ENCODE measurements at places on chromosomes 5 and 9. TPM values are rescaled to one million over a fixed set of nuclear protein-coding genes. Genes with fewer than 3 reads are reported as not detected.

- DNase-seq, result no peak
Measured at GRCh38 chr9:121395558-121395957, 25.5 kb upstream of the STOM start.

- no peak for DNase-seq
Measured at GRCh38 chr5:137506296-137506695, 7.2 kb upstream of the SPOCK1 start.

GRCh38 chr5:17203329-17204132 is 13.9 kb upstream of the BASP1 start:
- DNase-seq, result peak; percentile 53

DNA sequence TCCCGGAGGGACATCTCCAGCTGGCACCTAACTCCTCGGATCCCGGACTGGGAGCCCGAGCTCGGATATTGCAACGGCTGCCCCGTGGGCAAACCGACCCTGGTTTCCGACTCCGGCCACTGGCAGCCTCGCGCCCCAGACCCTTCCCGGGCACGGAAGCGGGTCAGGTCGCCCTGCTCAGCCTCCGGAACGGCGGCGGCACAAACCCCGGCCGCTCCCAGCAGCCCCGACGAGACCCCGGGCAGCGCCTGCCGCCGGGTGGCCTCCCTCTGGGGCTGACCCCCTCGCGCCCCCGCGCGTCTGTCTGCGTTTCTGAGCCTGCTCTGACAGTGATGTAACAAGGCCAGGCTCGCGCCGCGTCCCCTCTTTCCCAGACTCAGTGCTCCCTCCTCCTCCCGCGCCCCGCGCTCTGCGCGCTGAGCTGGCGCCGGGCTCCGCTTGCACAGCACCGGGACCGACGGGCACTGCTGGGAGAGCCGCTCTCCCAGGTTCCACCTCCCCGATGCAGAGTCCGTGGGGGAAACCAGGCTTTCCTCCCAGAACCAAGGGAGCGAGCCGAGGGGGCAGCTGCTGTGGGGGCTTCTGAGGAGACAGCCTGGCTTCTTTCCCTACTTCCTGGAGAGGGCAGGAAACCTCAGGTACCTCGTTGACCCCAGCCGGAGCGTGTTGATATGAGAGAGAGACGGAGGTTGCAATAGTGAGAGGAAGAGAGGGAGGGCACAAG is at the start of gene TMEM215:
Gene TMEM215, plus strand, starts transcription at position 373 of the 724 bp plus-strand sequence. CDS start 644 bp downstream, outside the sequence.
- no peak for DNase-seq

DNA sequence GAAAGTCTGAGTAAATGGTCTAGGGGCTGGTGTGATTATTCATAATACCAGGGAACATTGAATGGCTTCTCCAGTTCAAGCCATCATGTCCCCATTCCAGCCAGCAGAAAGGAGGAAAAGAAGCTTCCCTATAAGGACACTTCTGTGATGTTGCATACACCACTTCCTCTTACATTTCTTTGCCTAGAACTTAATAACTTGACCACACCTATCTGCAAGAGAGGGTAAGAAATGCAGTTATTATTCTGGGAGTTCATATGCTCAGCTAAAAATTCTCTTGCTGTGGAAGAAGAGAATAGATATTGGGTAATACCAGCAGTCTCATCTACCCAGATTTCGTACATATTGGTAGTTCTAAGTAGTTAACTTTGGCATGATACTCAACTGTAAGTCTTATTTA is 166.1 kb downstream of the SLC28A3 start:
- peak; percentile 44 for DNase-seq

DNA sequence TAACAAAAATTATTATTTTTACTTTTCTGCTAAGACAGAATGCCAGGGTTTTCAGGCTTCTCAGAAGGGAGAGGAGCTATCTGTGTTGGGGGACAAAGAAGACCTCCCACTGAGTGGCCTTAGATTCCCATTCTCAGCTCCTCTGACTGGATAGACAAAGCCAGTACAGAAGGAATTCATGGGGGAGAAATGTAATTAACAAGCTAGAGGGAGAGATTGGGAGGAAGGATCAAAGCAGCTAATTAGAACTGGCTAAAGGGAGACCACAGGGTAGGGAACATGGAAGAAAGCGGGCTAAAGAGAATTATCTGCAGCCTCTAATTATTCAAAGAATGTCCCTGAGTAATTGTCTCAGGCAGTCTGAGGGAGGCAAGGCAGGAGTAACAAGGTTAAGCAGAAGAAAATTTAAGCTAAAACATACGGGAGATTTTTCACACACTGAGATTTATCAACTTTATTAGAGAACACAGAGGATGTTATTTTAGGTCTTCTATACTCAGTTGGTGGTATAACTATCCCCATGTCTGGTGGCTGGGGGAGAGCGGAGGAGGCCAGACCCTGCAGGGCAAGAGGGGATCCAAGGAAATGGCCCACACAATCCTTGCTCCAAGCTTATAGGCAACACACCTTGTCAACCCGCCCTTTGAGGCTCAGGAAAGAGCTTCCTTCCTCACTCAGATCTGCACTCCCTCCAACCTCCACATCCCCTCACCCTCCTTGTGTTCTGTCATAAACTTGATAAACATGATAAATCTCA is 87.7 kb upstream of the LRRTM2 start:
- no peak for DNase-seq

DNA sequence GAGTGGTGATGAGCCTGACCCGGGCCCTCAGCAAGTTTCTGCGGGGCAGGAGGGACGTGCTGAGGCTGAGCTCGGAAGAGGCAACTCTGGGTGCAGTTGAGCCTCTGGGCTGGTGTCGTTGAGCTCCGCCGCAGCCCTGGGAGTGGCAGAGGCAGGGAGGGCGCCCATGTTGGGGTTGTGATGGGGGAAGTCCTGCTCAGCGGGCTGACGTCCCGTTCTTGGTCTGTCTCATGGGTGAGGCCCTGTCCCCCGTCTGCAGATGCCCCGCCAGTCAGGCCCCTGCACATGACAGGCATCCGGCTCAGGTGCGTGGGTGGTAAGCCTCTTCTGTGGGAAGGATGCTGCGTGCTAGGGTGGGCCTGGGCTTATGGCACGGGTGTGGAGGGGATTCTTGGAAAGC is 64.3 kb downstream of the RXRA start:
- no peak for DNase-seq

GRCh38 chr5:127055880-127056653 is 17.2 kb downstream of the C5orf63 start:
- DNase-seq, result no peak

- no peak for DNase-seq
Measured at GRCh38 chr5:77852068-77852513, 76.0 kb upstream of the TBCA start.

DNA sequence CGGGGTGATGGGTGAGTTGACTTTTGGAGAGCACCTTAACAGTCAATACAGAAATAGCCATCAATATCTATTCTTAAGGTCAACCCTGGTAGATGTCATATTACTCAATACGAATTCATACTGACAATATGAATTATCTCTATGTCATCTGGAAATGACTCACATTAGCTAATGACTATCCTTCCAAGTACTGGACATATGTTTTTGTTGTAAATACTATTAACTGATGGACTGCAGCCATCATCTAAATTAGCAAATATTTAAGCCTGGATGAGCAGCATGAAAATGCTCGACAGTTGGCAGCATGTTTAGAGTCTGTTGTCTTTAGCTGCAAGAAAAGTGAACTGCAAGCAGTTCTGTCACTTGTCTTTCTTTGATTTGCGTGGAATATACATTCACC is 19.6 kb upstream of the ISOC1 start:
- DNase-seq, result no peak

DNA sequence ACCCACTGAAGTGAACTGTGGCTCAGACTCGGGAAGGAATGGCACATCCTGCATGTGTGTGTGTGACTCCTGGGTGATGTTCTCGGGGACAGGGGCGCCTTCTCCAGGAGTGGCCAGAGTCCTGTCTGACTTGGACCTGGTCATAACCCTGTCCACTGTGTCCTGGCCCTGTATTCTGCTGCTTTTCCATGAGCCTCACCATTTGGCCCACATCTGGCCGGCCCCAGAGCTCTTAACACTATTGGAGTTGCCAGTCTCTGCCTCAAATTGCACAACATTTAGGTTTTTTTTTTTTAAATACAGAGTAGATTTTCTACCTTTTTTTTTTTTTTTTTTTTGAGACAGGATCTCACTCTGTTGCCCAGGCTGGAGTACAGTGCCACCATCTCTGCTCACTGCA is 278.3 kb upstream of the TUT7 start:
- DNase-seq, result no peak

GRCh38 chr9:81620002-81620390 is 69.4 kb downstream of the TLE1 start:
- DNase-seq, result no peak

DNA sequence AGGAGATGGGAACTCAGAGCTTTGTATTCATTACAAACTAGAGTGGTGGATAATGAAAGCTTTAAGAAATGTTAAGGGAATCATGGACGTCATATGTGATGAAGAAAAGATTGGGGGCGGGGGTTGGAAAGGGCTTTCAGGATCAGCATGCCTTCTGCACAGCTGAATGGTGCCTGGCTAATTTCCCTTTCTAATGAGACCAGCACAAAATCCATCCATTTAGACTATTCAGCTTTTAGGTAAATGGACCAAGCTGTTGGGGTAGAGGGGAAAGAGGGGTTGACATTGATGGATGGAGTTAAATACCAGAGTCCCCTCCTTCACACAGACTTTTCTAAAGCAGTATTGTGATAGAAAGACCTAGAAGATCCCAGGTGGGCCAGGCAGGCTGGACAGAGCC is 737.9 kb upstream of the WWC1 start:
- DNase-seq, result no peak

GRCh38 chr9:127084076-127085039 is 38.1 kb downstream of the ANGPTL2 start:
- no peak for DNase-seq

- DNase-seq, result no peak
Measured at GRCh38 chr9:33750307-33750838, 45.0 kb upstream of the PRSS3 start.

- no peak for DNase-seq
Measured at GRCh38 chr9:29176231-29176630, 1603.0 kb upstream of the C9orf72 start.

- no peak for DNase-seq
Measured at GRCh38 chr5:33432656-33433055, 8.1 kb upstream of the TARS1 start.

GRCh38 chr5:169811023-169811422 is 169.3 kb downstream of the INSYN2B start:
- no peak for DNase-seq

DNA sequence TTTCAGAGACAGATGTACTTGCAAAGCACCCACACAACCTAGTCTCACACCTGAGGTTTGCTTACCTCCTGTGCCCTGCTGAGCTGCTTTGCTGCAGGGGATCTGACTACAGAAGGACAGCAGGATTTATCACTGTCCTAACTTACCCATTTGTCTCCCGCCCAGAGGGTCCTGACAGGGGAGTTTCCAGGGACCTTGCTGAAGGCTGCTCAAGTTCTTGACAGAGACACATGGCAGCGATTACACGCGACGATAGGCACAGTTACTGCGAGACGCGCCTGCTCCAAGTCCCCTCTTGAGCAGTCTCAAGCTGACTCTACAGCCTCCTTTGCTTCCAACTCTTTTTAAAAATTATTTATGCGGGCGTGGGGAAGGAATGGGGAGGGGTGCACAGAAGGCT is 24.6 kb upstream of the GALNT10 start:
- no peak for DNase-seq

GRCh38 chr5:171481571-171482433 is 62.4 kb downstream of the FGF18 start:
- DNase-seq, result no peak

DNA sequence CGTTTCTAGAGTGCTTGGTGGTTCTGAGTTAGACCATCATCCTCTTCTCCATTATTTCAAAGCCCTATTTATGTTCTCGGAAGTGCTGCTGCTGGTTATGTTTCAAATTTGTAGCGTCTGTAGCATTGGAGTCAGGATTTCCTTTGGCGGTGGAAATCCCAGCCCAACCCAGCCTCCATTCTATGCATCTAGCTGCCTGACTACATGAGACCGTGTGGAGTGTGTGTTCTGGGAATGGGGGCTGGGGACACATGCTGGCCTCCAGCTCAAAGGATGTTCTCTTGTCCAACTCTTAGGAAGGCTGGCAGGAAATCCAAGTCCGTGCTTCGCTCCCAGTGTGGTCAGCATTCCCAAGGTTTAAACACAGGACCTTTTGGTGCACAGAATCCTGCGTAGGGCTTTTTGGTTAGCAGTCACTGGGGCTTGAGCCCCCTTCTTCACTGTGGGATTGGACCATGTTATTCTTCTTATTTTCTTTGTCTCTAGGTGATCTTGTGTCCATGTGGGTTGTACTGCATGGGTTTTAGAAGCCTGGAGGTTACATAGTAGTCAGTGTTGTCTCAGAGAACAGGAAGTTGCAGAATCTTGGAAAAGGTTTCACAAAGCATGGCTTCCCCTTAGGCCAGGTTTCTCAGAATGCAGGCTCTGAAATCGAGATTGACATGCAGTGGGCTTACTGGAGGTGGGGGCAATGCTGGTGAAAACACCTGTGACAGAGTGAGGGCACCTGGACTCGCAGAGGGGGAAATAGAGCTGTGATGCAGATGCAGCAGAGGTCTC is 132.2 kb downstream of the ARHGAP26 start:
- no peak for DNase-seq

GRCh38 chr9:122347348-122348287 is 23.2 kb upstream of the PTGS1 start:
- DNase-seq, result no peak

- no peak for DNase-seq
Measured at GRCh38 chr5:7518947-7519560, 123.1 kb downstream of the ADCY2 start.

- DNase-seq, result peak; percentile 19
Measured at GRCh38 chr5:57299986-57300385, 126.1 kb downstream of the GPBP1 start.

GRCh38 chr9:119368681-119369581 is at the start of gene BRINP1:
Gene BRINP1, minus strand, starts transcription at chr9:119369435. Its CDS starts 56,080 bp downstream, at chr9:119313355.
- no peak for DNase-seq

- DNase-seq, result peak; percentile 75
Measured at GRCh38 chr5:62732677-62733121, 154.1 kb downstream of the LRRC70 start.

GRCh38 chr5:15248731-15249130 is 251.2 kb upstream of the FBXL7 start:
- no peak for DNase-seq

DNA sequence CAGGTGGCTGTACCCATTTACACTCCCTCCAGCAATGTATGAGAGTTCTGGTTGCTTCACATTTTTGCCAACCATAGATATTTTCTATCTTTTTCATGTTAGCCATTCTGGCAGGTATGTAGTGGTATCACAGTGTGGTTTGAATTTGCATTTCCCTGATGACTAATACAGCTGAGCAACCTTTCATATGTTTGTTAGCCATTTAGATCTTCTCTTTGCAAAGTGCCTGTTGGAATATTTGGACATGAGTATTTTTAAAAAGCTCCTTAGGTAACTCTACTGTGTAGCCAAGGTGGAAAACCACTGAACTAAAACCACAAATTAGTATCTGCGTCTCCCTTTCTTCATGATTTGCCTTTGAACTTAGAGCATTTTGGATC is 31.9 kb downstream of the IRF1 start:
- DNase-seq, result no peak

Gene GLRX
- polyA plus RNA-seq, result 555 TPM

Gene CDC20B
- polyA plus RNA-seq, result not detected

Gene PCDHA8
- not detected for polyA plus RNA-seq

Gene SLC45A2
- not detected for polyA plus RNA-seq

Gene MARCHF6
- 24.0 TPM for polyA plus RNA-seq

Gene BTNL3
- polyA plus RNA-seq, result not detected

Gene ZNF483
- polyA plus RNA-seq, result not detected

Gene MZB1
- 0.30 TPM for polyA plus RNA-seq

Gene FAM200C
- polyA plus RNA-seq, result 0.08 TPM

Gene TSSK1B
- polyA plus RNA-seq, result not detected
